Stimulated activated CD4-positive, alpha-beta T cell treated with anti-CD3 and anti-CD28 coated beads, Interleukin-2, amount 100 ng/mL, for 4 hours (primary cell): ENCODE measurements at places on chromosomes 1 and 21.

- no peak for DNase-seq
Observed at GRCh38 chr1:168775366-168775765, 46.4 kb upstream of the DPT start.

- DNase-seq, result no peak
Observed at GRCh38 chr1:23555986-23556634, 3.2 kb downstream of the ID3 start.

DNA sequence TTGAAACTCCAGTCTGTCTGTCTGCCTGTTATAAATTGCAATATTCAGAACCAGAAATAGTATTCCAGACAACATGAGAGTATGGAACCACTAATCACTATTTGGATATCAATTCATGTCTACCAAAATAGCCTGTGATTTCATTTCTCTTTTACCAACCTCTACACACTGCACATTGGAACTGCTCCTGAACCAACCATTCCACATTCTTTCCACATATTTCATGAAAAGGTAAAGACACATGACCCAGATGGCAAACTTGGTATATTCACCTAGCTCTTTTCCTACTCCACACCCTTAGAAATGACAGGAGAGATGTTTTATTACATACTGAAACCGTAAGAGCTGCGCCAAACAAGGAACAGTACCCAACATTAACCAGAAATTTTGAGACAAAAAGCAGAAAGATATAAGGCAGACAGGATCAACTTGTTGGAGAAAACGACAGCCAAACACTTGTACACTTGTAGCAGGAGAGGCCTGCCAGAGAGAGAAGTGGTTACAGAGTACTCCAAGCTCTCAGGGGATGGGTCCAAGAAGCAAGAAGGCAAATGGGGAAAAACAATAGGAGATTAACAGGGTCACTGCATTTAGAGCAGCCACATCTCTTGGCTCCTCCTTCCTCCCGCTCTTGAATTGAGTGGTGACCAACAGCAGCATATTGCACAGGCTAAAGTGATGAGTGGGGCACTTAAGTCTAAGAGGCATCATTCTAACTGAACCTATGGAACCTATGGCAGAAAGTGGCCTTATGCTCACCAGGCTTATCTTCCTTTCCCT is 148.7 kb downstream of the SETD4 start:
- no peak for DNase-seq

DNA sequence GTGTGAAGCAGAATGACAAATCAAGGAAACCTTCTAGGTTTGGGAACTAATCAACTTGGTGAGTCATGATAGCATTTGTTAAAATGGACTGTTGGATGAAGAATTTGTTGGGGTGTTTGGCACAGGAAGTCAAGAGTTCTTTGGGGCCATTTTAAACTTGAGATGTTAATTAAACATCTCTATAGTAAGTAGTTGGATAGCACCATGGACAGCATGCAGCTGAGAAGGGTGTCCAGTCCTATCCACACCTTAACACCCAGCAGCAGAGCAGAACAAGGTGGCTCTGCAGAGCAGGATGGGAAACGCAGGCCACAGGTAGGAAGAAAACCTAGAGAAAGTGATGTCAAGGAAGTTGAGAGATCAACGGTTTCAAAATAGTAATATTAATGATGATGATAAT is 52.5 kb downstream of the TNR start:
- DNase-seq, result no peak

GRCh38 chr1:3065396-3065795 is 3.6 kb upstream of the PRDM16 start:
- no peak for DNase-seq

GRCh38 chr1:183246436-183246835 is 60.4 kb downstream of the LAMC2 start:
- DNase-seq, result no peak

GRCh38 chr1:21391497-21391896 is 48.4 kb upstream of the NBPF3 start:
- DNase-seq, result no peak

DNA sequence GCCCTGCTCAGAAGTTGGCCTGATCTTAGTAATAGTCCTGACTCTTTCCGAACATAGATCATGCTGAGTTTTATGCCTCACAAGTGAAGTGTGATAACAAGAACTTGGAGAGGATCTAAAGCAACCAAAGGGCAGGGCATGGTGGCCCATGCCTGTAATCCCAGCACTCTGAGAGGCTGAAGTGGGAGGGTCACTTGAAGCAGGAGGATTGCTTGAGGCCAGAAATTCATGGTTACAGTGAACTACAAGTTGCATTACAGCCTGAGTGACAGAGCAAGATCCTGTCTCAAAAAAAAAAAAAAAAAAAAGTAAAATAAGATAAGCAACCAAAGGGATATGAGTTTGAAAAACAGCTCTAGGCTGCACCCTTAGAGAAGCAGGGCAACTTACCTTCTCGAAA is 18.5 kb upstream of the BCL9 start:
- DNase-seq, result no peak

DNA sequence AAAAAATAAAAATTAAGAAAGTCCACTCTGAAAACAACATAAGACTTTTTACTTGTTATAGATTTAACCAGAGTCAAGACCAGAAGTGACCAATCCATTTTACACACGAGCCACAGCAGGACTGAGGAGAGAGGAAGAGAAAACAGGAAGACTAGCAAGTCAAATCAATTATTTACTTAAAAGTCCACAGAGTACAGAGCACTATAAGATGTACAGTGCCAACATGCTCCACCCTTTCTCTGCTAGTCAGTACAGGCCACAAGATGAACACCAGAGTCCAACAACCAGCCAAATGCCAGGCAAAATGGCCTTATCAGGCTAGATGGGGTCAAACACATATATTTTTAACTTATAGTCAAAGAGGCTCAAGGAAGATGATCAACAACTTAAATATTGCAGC is 19.5 kb downstream of the LUZP1 start:
- no peak for DNase-seq

GRCh38 chr1:200128944-200129879 is 101.7 kb downstream of the NR5A2 start:
- DNase-seq, result no peak

- no peak for DNase-seq
Observed at GRCh38 chr1:181079382-181079781, 9.1 kb upstream of the IER5 start.

GRCh38 chr1:54857141-54857540 is 29.9 kb downstream of the DHCR24 start:
- no peak for DNase-seq

- DNase-seq, result no peak
Observed at GRCh38 chr1:59738591-59739015, 76.1 kb upstream of the HOOK1 start.

- DNase-seq, result no peak
Observed at GRCh38 chr1:225977937-225978748, 21.0 kb downstream of the SDE2 start.

- no peak for DNase-seq
Observed at GRCh38 chr1:221138516-221138915, 259.3 kb downstream of the HLX start.

DNA sequence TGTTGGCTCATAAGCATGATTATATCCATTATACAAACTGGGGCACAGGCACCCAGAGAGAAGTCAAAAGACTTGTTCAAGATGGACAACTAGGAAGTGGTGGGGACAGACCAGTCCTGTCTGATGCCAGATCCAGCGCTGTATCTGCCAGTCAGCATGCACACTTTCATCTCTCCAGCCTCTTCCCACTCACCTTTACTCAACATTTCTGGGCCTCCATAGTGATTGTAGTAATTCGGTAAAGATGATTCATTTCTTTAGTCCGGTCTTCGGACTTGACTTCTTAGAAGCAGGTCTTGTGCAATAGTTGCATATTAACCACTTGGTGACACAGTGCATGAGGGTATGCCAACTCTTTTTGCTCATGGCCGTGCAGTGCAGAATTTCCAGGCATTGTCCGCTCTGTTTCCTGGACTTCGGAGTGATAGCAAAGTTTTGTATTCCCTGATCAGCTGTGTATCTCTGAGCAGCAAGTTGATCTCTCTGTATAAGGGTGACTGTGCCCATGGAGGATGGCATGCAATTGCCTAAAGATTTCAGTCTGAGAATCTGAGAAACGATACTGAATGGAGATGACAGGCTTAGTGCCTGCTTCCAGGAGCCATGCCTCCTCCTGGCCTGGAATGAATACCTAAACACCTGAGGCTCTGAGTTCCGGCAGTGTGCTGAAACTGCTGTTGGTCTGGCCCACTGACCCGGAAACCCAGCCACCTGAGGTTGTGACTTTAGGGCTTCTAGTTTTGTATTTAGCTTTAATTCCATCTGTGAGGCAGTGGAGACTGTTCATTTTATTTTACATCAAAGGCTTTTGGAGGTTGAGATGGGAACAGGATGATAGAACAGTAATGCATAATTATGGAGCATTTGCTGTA is 39.0 kb downstream of the GALNT2 start:
- no peak for DNase-seq

DNA sequence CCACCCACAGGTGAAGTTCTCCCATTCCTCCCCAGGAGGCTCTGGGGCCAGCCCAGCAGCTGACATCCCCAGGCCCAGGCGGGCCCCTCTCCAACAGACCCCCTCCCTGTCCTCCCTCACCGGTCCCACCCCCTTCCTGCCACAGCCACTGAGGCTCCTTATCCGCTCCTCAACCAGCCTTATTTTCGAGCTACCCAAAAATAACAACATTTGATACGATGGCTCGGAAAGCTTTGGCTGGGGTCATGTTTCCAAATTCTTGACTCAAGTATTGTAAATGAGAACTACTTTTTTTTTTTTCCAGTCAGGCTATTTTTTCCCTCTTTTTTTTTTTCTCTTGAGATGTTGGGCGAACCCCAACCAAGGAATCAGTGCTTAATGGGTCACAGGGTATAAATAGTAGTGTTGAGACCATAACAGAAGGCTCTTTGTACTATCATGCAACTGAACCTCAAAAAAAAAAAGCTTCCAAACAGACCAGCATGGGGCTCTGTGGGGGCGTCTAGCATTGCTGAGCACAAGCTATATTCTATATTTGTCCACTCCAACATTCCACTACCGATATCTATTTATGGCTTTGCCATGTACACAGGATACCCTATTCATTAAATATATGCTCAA is 27.2 kb downstream of the IRF2BP2 start:
- DNase-seq, result no peak

DNA sequence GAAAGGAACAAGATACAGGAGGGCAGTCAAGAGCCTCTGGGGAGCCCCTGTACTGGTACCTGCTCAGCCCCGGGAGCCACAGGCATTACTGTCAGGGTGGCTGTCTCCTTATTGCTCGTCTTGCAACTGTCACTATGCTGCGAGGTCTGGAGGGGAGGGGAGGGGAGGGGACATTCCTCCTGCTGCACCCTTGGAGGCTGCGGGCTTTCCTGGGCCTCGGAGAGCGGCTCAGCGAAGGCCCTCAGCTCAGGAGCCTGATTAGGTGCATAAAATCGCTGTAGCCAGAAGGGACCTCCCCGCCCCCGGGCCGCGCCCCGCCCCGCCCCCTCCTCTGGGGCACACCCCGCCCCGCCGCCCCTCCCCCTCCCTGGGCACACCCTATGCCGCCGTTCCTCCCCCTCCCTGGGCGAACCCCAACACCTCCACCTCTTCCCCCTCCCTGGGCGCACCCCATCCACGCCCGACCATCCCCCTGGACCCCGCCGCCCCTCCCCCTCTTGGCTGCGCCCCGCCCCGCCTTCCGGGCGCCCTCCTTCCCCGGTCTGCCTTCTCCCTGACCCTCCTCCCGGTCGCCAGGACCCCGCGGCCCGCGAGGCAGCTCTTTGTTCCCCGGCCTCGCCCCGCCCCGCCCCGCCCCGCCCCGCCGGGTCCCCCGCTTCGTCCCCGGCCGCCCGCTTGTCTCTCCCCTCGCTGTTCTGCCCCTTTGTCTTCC is 35.5 kb downstream of the CACHD1 start:
- peak; percentile 17 for DNase-seq

DNA sequence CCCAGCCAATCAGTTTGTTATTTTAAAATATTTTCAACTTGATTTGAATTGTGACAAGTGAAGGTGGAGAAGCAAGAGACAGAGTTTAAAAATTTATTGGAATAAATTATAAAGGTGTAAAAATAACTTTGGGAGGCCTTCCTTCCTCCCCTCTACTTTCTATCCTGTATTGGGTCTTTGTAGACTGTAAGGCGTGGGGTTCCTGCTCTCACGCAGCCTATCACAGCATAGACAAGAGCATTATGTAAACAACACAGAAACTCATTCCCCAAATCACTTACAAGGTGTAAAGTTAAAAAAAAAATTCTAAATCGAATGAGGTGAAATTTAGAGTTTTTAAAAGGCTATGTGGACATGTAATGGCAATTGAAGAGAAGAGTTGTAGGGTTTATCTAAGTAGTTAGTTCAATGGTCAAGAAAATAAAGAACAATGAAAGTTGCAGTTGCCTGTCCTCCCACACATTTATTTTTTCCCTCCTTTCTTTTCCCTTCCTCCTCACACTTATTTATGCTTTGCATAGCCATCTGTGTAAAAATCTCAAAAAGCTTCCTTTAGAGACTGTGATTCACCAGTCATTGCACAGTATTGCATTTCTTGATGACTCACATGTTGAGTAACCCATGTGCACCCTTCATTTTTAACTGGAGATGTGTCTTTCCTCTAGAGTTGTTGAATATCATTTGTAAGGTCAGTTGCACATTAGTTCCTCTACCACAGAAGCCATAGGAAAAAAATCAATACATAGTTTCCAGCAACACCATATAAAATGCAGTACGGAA is 242.2 kb downstream of the PTPRC start:
- no peak for DNase-seq

GRCh38 chr1:35192056-35192852 is 691 bp downstream of the SFPQ start:
- peak; percentile 86 for DNase-seq

DNA sequence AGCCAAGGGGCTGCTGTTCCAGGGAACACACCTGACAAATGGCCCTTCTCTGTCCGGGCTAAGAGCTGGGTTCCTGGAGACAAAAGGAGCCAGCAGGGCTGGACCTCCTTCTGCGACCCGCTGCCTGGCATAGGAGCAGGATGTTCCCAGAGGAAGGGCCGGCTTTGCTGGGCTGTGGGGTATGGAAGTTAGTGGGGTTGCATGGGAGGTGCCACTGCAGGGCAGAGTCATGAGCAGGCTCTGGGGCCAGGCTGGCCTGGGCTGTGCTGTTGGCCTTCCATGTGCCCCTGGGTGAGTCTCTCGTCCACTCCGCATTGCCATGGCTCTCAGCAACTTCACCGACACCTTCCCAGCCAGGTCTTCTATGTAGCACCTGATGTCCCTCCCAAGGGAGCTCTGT is 507.6 kb downstream of the PTPRU start:
- DNase-seq, result no peak

GRCh38 chr1:59290193-59290949 is 6.5 kb upstream of the FGGY start:
- DNase-seq, result no peak

- DNase-seq, result no peak
Observed at GRCh38 chr1:64478594-64479470, 8.9 kb downstream of the CACHD1 start.

GRCh38 chr1:54404939-54405897 is 976 bp downstream of the SSBP3 start:
- DNase-seq, result no peak

DNA sequence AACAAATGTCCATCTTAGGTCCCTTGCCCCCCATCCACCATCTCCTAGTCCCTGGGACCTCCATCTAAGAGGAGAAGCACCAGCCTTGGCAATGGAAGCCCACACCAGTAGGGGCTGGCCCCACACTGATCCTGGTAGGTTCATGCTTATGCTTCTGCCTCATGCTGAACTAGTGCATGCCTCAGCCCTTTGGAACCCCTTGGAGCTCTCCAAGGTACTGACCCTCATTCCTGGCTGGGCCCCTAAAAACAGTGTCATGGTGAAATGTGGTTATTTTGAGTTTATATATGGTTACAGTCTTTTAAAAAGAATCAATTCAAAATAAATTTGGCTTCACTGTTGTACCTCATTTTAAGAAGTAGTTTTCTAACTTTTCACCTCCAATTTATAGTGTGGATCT is 108.3 kb downstream of the HIVEP3 start:
- DNase-seq, result no peak

- DNase-seq, result no peak
Observed at GRCh38 chr21:42997053-42997452, 22.7 kb downstream of the PKNOX1 start.
